Ovary (tissue), 10 donors: ENCODE measurements at places on chromosomes 3 and 15. TPM values are rescaled to one million over a fixed set of nuclear protein-coding genes. Genes with fewer than 3 reads are reported as not detected.

DNA sequence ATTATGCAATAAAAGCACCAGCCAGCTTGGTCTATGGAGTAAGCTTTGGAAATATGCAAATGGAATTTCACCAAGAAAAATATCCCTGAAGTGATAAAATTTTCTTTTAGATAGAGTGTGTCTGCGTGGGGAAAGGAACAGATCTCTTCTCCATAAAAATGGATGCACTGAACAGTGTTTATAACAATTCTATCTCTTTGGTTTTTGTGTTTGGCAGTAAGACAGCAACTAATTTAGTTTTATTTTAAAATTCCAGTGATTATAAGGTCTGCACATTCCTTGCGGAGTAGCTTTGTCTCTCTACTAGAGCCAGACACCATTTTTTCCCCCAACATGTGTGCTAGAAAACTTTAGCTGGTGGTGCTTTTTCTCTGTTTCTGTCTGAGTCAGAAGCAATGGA lies 712.4 kb downstream of the GRM7 start:
- no peak overlapping the region for H3K4me3 ChIP-seq
- DNase-seq, result no peak
- no peak overlapping the region for H3K27ac ChIP-seq
- H3K36me3 ChIP-seq, result no peaks in the 10 kb centered on the region
- H3K4me1 ChIP-seq, result peaks cover 2% of the 10 kb centered on the region

DNA sequence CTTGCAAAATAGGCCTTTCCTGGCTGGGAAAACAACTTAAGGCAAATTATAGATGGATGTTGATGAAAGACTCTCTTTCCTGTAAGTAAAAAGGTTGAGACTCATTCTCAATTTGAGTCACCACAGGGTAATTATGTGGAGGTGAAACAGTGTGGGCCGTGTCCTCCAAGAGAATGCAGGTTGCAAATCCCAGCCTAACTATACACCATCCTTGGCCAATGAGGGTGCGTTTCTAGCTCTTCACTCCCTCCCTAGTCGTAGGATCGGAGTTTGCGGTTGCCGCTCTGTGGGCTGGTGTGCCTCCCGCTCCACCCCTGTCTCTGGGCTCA lies 259.9 kb downstream of the PLCL2 start:
- H3K36me3 ChIP-seq, result no peaks in the 10 kb centered on the region
- no peaks in the 10 kb centered on the region for H3K4me1 ChIP-seq
- no peak overlapping the region for H3K27ac ChIP-seq
- H3K27me3 ChIP-seq, result no peaks in the 10 kb centered on the region
- DNase-seq, result no peak
- H3K4me3 ChIP-seq, result no peak overlapping the region

GRCh38 chr15:22263738-22264137 lies 183.4 kb downstream of the OR4M2 start:
- no peaks in the 10 kb centered on the region for H3K27me3 ChIP-seq
- no peak overlapping the region for H3K4me3 ChIP-seq
- no peaks in the 10 kb centered on the region for H3K36me3 ChIP-seq
- DNase-seq, result no peak

GRCh38 chr15:90435652-90436337 lies 47.8 kb downstream of the IQGAP1 start:
- no peak for DNase-seq
- no peak overlapping the region for H3K27ac ChIP-seq
- H3K36me3 ChIP-seq, result no peaks in the 10 kb centered on the region
- H3K4me3 ChIP-seq, result no peak overlapping the region
- H3K4me1 ChIP-seq, result no peaks in the 10 kb centered on the region

COL6A5 gene
- total RNA-seq, result 0.07 TPM

GPR160 gene
- 5.5 TPM for total RNA-seq
